ENCODE measurements at places on chromosomes 2 and 18.

DNA sequence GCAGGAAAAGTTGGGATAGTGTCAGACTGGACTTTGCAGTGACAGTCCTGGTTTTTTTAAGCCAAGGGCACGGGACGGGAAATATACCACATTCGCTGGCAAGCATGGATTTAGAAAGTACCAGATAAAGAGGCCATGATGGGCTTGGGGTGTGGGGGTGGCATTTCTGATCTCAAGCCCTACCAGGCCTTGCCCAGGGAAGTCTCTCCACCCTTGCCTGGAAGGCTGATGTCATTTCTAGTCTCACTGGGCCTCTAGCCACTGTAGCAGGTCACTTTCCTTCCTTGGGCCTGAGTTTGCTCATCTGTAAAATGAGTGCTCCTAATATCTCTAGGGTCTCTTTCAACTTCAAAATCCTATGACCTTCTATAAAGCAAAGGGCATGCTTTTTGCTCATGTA, 1.8 kb downstream of the ZBTB7C start:
- no peak for DNase-seq

- DNase-seq = no peak
Observed at GRCh38 chr2:153823880-153824279, 47.8 kb upstream of the GALNT13 start.

DNA sequence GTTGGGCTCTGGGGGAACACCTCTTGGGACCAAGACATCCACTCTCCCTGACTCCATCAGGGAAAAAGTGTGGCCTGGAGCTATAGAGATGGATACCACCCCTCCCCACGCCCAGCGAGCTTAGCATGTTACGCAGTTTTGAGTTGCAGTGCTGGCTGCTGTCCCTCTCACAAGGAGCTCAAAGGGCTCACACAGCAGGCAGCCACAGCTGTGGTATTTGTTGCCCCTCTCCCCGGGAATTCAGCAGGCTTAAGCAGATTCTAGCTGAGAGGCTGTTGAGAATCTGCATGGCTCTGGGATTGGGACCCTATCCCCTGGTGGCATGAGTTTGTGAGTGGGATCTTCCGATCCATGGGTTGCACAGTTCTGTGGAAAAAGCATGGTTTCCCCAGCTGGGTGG, 673.1 kb upstream of the FSHR start:
- no peak for DNase-seq

DNA sequence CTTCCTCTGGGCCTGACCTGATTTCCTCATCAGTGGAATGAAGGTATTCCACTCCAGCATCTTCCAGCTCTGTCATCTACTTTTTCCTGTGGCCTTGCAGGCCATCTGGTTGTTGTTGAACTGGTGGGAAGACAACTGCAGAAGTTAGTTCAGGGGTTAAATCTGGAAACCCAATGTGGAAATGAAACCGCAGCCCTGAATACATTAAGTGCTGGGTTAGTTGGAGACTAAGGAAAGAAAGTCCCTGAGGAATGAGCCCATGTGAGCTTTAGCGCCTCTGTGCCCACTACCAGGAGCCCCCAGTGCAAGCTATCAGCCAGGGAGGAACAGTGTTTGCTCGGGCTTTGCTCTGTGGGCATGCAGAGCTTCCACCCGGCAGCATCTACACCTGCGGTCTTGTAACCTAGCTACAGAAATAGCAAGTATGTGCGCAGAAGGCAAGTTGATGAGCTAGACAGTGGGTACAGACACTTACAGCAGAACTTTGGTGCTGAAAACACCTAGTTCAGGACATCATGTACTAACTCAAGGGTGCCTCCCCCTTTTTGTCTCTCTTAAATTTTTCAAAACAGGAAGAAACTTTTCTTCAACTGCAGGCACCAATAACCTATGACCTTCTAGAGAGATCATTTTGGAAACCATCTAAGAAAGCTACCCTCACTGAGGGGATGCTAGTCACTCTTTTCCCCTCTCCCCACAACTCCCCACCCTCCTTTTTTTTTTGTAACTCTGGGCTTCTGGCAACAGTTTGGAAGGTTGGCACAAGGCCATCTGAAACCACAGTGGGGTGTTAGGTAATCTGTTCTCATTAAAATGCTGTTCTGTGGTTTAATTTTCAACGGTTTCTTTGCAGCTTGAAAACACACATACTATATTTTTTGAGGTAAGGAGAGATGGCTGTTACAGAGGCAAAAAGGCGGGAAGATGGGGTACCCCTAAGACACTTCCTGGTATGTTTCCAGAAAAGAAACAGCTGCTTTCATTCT, 18.3 kb upstream of the CXCR4 start:
- peak; percentile 97 for DNase-seq

Data from common myeloid progenitor, CD34-positive (primary cell).